Activated CD8-positive, alpha-beta memory T cell treated with anti-CD3 and anti-CD28 coated beads for 1 hour (primary cell): ENCODE measurements at places on chromosomes 1 and 21.

GRCh38 chr1:161091093-161091492, 1.7 kb upstream of the NECTIN4 start:
- DNase-seq: no peak

- no peak for DNase-seq
Measured at GRCh38 chr1:218674280-218674773, 329.2 kb downstream of the TGFB2 start.

DNA sequence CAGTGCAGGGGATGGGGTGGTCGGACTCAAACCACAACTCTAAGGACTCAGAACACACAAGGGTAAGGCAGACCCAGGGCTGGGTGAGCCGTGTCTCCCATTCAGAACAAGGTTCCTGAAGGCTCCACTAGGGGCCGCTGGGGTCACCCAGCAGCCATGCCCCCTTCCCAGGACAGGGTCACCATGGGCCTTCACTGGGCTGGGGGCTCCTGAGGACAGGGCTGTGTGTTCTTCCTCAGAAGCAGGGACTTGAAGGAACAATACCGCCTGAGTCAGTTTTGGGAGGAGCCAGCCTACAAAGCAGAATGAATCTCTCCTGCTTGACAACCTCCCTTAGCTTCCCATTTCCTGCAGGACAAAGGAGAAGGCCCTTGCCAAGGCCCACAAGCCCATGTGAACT, 15.4 kb downstream of the RIMS3 start:
- DNase-seq: no peak

- no peak for DNase-seq
Measured at GRCh38 chr1:113192980-113193379, 120.0 kb downstream of the LRIG2 start.

GRCh38 chr1:228358764-228359612, 47.6 kb downstream of the TRIM11 start:
- DNase-seq: no peak

DNA sequence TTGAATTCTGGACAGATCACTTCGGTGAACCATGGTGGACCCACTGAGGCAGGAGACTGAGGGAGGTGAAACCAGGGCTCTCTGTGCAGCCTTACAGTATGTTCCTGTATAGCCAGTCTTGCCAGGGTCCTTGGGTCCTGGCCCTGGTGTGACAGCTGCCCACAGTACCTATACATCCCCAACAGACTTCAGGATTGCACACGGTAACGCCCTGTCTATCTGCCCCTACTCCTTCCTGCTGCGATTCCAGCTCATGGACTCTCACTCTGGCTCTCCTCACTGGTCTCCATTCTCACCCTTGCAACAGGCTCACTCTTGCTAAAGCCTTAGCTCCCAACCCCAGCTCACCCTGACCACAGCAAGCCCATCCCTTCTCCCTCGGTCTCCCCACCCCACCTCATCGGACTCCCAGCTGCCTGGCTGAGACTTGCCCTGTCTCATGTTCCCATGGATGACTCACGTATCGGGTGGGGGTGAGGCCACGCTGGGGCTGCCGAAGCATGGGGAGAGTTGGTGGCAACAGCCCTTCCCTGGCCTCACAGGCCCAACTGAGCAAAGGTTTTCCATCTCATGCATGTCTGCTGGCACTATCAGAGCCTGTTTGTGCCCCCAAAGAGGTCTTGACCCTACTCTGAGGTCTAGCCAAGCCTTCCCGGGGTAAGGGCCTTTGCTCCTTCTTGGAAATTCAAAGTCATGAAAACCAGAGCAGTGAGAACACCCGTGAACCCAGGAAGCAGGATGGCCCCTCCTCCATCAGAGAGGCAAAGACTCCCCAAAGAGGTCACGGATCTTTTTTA, 7.1 kb downstream of the PHLDA3 start:
- DNase-seq: no peak
